ENCODE measurements at places on chromosomes 5 and 9.

DNA sequence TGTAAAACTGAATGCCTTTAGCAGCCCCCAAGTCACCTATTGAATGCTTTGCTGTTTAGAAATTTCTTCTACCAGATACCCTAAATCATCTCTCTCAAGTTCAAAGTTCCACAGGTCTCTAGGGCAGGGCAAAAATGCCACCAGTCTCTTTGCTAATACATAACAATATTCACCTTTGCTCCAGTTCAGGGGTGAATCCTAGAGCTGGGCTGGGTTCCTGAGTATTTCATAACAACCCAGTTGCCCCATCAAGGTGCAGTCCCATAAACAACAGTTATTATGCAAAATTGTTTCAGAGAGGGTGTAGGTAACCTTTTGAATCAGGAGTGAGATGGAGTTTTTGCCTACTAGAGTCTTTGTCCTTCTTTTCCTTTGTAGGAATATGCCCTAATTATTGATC is 19.0 kb upstream of the C1QTNF3 start:
- ATAC-seq: no peak

DNA sequence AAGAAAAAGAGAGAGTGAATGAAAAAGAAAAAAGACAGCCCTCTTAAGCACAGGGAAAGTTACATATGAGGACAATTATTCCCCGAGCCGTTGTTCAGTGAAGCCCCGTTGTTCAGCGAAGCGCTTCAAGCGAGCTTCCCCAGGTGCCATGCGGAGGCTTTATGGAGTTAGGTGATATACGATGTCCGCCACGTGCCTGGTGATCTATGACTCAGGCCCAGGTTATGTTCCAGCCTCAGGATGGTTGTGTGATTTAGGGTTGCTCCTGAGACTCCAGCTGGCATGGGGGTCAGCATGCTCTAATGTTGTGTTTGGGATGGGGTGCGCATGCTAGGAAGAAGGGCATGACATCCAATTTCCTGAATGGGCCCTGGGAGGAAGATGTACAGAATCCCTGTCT is 365.6 kb downstream of the CDK5RAP2 start:
- no peak for ATAC-seq

DNA sequence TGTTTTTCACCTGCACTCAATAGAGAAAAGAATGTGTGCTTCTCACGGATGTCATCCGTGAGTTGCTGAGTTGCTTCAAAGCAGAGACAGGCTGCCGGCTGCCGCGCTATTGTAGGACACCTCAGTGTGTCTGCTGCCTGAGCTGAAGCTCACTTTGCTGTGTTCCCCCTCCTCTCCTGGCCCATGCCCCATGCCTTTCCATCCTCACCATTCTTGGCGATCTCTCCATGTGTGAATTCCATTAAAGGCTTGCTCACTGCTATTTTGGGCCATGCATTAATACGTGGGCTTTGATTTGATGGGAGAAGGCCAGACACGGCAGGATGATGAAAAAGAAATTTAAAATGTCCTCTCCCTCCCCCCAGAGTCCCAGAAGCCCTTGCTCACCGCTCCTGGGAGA is 14.5 kb downstream of the ADAM19 start:
- ATAC-seq: peak; percentile 73

- no peak for ATAC-seq
Measured at GRCh38 chr5:6264394-6264793, 114.0 kb downstream of the MED10 start.

DNA sequence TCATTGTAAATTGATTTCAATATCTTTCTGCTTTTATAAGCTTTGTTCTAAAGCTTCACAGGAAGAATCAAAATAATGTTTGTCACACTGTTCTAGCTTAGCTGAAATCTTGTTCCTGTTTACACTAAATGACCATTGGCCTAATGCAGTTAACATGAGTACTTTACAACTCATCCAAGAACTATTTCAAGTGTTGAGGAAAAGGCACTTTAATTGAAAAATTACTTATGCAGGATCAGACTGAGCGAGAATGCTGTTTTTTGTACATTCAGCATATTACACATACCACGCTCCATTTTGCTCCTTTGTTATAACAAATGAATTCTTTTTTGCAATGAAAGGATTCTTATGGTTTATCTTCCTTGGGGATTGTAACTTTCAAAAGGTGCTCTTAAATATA is 22.4 kb upstream of the SMIM15 start:
- ATAC-seq: no peak

GRCh38 chr9:114721491-114722079 is 39.6 kb upstream of the TEX48 start:
- ATAC-seq: no peak

DNA sequence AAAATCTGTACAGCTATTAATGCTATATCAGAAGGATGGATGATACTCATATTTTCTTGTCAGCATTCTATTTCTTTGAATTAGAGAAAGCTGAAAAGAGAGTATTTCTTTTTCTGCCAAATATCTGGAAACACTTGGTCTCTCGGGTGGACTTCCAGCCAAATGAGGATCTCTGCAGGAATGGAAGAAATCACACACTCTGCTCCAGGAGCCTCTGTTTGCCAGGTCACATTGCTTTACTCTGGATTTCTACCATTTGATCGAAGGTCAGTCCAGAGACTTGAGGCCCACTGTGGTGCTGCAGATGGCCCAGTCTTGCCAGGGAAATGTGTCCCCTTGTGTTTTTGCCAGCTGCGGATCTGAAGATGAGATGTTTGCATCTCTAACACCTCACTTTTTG is 154.1 kb downstream of the PCSK1 start:
- ATAC-seq: no peak

GRCh38 chr5:113518884-113519283 is 5.4 kb downstream of the YTHDC2 start:
- ATAC-seq: no peak

All from motor neuron (in vitro differentiated cells).